ENCODE measurements at places on chromosomes 3 and 15.
A peak's percentile ranks its signal among the peaks of the same experiment; 100 is the strongest.

GRCh38 chr3:58288011-58288728 lies 17.9 kb upstream of the RPP14 start:
- no peak for DNase-seq

- no peak for DNase-seq
Observed at GRCh38 chr3:170721563-170721962, 135.7 kb upstream of the SLC7A14 start.

DNA sequence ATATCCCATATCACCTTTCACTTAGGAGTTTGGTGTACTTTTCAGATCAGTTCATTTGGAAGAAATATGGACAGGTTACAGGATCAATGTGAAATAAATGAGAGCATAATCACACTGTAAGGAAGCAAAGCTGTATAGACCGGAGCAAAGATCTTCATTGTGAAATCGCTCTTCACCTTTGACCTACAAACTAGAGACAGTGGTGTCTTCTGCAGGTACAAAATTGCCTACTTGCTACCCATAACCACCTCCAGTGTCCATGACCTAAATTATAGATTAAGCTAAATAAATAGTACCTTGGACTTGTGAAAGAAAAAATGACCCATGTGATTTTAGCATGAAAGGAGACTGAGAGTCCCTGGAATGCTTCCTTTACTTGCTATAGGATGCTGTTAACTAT lies 379.5 kb upstream of the SUCLG2 start:
- DNase-seq, result no peak

DNA sequence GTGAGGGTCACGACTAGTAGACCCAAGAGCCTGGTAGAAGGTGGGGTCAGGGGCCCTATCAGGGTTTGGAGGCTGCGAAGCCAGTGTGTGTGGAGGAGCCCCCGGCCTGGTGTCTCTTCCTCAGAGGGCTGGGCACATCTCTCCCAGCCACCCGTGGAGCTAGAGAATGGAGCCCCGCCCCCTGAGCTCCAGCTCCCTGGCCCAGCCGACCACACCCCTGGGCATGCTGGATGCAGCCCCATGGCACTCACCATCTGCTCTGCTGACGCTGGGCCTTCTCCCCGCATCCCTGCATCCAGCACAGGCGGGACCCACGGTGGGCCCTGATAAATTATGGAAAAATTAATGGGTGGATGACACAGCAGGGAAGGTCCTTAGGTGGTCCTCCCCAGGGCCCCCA lies 17.5 kb downstream of the ANKRD63 start:
- DNase-seq, result no peak

GRCh38 chr3:58628823-58629562 lies 37.6 kb downstream of the FAM3D start:
- DNase-seq, result peak; percentile 73

DNA sequence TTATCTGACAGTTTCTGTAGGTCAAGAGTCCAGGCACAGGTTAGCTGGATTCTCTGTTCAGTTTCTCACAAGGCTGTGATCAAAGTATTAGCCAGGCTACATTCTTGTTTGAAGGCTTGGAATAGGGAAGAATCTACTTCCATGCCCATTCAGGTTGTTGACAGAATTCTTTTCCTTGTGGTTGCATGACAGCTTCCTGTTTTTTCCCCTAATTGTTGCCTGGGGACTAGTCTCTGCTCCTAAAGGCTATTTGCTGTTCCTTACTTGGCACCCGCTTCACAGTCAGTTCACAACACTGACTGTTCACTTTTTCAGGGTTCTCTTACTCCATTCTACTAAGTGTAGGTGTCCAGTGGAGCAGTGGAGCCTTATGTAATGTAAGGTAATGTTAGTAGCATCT lies 115.4 kb upstream of the GBE1 start:
- no peak for DNase-seq

GRCh38 chr15:28079313-28079969 lies 19.7 kb downstream of the OCA2 start:
- no peak for DNase-seq

- no peak for DNase-seq
Observed at GRCh38 chr3:9291821-9292410, 42.5 kb upstream of the SRGAP3 start.

GRCh38 chr3:132623646-132624045 lies 26.6 kb downstream of the ACKR4 start:
- DNase-seq, result no peak

DNA sequence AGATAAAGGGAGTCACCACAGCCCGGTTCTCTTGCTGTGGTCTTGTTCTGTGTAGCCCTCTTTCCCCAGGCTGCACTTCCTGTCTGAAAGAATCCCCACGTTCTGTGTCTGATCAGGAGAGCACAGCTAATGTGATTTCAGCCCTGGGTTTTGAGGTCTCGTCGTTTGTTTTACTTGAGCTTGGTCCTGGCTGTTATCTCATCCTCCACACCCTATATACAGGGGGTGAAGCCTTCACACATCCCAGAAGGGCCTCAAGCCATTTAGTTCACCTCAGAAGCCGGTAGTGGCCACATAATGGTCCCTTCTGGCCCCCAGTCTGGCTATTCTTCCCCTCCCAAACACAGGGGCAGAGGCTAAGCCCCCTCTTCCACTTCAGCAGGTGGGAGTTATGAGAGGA lies 115.6 kb downstream of the PDE8A start:
- no peak for DNase-seq

- no peak for DNase-seq
Observed at GRCh38 chr3:177162742-177163141, 34.5 kb downstream of the TBL1XR1 start.

DNA sequence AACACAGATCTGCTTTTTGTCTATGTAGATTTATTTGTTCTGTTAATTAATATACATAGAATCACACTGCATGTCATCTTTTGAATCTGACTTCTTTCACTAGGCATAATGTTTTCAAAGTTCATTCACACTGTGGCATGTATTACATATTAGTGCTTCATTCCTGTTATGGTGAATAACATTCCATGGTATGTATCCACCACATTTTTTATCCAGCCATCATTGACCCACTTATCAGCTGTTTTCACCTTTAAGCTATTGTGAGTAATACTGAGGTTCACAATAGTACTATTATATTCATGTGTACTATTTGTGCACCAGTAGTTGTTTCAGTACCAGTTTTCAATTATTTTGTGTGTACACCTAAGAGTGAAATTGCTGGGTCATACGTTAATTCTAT lies 230.6 kb upstream of the CNTN3 start:
- DNase-seq, result no peak

GRCh38 chr15:88255484-88256278 lies 858 bp downstream of the NTRK3 start:
- peak; percentile 39 for DNase-seq

- DNase-seq, result no peak
Observed at GRCh38 chr3:36674816-36675215, 89.5 kb downstream of the DCLK3 start.

GRCh38 chr3:107975529-107976201 lies 115.2 kb downstream of the CD47 start:
- DNase-seq, result no peak

- no peak for DNase-seq
Observed at GRCh38 chr3:42692667-42693529, 7.6 kb downstream of the KLHL40 start.

- no peak for DNase-seq
Observed at GRCh38 chr3:100899440-100900091, 93.7 kb downstream of the ABI3BP start.

DNA sequence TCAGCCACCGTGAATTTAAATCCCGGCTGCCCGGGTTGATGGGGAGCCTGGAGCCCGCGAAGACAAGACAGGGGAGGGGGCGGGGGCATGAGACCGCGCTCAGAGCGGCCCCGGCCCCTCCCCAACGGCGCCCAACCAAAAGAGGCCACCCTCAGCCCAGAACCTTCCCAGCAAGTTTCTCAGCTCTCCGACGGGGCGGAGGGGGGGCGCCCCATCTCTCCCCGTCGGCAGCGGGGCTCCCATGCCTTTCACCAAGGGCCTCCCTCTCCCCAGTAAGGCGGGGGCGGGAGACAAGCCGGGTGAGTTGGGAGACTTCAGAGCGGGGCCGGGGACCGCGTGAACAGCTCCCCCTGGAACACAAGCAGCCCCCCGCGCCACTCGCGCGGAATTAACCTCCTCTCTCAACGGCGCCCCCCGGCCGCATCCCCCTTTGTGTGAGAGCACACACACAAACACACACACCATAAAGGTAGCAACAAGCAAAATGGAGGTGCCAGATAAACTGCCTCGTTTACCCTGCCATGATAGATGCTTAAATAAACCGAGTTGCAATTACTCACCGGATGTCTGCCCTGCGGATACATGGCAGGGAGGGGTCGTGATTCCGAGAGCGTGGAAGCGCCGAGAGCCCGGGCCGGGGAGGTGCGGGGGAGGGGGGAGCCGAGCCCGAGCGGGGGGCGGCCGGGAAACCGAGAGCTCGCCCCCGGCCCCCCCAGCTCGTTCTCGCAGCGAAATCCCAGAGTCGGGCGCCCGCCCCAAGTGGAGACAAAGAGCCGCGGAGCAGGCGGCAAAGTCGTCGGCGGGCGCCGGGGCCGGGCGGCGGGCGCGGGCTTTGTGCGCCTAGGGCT lies 1.3 kb downstream of the TLE3 start:
- peak; percentile 78 for DNase-seq

- DNase-seq, result peak; percentile 45
Observed at GRCh38 chr3:154122912-154123559, 1.8 kb downstream of the ARHGEF26 start.

- DNase-seq, result no peak
Observed at GRCh38 chr3:193157051-193157450, 84.0 kb upstream of the PLAAT1 start.

DNA sequence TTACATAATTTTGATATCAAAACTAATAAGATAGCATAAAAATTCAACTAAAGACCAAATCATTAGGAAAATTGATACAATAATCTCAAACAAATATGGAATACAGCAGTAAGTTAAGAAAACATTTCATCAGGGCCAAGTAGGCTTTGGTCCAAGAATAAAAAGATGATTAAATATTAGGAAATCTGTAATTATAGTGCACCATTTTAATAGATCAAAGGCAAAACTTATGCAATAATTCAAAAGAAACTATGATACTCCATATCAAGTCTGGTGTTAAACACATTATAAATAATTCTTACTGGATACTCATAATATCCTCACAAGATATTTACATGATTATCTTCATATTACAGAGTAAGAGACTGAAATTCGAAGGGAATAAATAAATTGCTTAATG lies 51.2 kb downstream of the THRB start:
- DNase-seq, result no peak

DNA sequence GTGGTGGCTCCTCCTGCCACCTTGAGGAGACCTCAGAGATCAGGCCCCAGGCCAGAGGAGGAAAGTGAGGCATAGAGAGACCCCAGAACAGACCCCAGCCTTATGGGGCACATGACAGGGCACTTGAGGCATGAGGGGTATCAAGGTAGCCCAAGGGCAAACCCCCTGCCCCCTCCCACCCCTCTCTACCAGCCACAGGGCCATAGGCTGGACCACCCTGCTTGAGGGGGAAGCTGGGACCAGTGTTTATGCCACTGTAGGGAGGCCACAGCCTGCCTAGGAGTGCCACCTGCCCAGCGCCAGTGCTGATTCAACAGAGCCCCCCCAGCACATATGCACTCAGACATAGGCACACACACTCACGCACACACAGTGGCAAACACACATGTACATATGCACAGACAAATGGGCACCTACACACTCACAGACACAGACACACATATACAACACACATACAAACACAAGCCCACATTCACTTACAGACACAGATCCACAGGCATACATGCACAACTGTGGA lies 10.3 kb downstream of the MYL3 start:
- DNase-seq, result no peak

DNA sequence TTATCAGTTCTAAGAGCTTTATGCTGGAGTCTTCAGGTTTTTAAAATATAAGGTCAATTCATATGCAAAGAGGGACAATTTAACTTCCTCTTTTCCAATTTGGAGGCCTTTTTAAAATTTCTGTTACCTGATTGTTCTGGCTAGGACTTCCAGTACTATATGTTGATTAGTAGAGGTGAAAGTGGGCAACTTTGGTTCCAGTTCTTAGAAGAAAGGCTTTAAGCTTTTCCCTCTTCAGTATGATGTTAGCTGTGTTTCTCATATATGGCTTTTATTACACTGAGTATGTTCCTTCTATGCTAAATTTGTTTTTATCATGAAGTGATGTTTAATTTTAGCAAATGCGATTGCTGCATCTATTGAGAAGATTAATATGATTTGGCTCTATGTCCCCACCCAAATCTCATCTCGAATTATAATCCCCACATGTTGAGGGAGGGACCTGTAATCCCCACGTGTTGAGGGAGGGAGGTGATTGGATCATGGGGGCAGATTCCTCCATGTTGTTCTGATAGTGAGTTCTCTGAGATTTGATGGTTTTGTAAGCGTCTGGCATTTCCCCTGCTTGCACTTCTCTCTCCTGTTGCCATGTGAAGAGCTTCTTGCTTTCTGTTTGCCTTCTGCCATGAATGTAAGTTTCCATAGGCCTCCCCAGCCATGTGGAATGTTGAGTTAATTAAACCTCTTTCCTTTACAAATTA lies 33.8 kb downstream of the FAIM start:
- DNase-seq, result no peak

- no peak for DNase-seq
Observed at GRCh38 chr15:98612490-98613110, 35.7 kb upstream of the IGF1R start.

GRCh38 chr3:110344897-110345767 lies 726.5 kb upstream of the NECTIN3 start:
- DNase-seq, result no peak

- no peak for DNase-seq
Observed at GRCh38 chr3:55882006-55882405, 394.9 kb upstream of the WNT5A start.

DNA sequence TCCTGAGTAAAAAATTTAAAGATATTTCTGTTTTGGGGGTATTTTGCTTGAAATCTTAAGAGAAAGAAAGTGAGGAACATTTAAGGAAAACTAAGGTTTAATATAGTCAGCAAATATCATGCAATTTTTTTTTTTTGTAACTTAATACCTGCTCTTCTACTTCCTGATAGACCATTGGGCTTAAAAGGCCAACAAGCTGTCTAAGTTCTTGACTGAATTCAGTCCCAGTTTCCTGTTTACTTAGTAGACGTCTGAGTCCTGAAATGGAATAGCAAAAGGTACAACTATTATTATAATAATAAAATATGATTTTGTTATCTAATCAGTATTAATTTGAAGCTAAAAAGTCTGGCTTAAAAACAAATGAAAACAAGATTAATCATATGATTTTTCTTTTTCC lies 37.9 kb downstream of the IQCB1 start:
- DNase-seq, result no peak

GRCh38 chr3:64395490-64395889 lies 170.2 kb upstream of the PRICKLE2 start:
- DNase-seq, result no peak

GRCh38 chr3:53255423-53255774 lies 423 bp downstream of the TKT start:
- peak; percentile 45 for DNase-seq

Measured in ELR (cell line).